Naive thymus-derived CD8-positive, alpha-beta T cell (primary cell): ENCODE measurements at places on chromosomes 12 and 14.

DNA sequence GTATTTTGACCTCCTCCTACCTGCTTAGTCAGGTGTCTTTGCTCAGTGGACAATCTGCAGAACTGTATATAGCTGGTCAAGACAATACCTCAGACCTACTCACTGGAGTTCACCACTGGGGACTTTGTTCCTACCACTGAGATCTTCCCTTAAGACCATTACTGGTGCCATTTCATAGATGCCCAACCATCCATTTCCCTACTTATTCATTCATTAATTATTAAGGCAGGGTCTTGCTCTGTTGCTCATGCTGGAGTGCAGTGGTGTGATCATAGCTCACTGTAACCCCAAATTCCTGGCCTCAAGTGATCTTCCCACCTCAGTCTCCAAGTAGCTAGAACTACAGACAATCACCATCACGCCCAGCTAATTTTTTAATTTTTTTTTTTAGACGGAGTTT, 22.8 kb upstream of the CRADD start:
- DNase-seq = no peak

GRCh38 chr12:108939594-108939993, 59.7 kb downstream of the DAO start:
- DNase-seq = no peak

DNA sequence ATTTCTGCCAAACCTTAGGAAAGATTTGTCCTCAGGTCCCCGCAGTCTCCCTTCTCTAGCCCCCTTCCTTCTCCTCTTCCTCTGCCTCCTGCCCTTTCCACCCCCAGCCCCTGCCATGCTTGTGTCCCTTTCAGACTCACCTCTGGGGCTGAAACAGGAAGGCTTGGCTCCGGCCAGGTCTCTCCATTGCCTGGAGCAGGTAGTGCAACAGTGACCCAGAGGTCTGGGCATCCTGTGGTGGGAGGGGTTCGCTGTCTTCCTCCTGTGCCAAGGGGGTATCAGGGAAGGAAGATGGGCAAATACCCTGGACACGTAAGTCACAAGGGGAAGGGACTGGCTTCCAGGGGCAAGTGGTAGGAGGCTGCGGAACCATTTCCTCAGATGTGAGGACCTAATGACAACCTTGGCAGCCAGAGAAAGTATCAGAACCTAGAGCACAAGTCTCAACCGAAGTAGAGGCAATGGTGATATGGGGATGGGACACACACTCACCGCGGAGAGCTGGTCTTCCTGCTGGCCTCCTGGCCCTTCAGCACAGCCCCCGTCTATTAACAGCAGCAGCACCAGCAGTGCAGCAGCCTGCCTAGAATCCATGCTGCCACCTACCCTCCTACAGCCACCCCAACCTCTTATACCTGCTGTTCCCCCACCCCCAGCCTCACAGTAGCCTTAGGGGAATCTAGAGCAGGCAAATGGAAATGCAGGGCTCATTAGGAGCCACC, at the start of gene NPFF:
TSS of gene NPFF (minus strand) at position 604 of the 722 bp plus-strand sequence. CDS start at position 594, 10 bp downstream.
- DNase-seq = no peak

DNA sequence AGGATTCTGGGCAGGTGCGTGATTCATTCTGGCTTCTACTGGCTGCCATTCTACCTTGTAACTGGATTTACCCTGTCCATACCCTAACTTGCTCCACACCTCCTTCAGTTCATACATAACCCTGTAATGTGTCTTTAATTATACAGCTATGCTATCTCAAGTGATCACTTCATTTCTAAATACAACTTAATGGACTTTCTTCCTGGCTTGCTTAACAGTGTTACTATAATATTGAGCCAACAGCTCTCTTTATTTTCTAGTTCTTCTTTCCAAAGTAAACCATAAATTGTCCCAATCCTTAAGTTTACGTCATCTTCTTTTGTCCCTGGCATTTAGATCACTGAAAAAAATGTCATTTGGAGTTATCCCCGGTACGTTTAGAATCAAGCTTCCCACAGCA, 75.9 kb upstream of the KCNJ8 start:
- no peak for DNase-seq

GRCh38 chr12:58775396-58775795, 144.9 kb downstream of the LRIG3 start:
- DNase-seq = no peak

DNA sequence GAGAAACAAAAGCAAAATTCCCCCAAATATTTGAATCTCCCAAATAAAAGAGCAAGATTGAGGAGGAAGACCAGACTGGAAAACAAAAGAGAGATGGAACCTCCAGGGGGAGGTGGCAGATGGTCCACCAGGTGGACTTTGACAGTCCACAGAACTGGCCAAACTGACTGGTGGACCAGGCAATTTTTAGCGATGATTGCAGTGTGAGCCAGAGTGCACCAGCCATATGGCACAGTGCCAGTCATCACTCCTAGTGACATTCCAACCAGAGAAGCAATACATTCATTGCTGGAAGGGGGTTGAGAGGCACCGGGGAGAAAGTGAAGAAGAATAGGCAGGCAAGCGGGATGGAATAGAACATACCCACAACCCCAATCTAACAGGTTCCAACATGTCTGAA, 182.9 kb downstream of the EXOC5 start:
- no peak for DNase-seq

DNA sequence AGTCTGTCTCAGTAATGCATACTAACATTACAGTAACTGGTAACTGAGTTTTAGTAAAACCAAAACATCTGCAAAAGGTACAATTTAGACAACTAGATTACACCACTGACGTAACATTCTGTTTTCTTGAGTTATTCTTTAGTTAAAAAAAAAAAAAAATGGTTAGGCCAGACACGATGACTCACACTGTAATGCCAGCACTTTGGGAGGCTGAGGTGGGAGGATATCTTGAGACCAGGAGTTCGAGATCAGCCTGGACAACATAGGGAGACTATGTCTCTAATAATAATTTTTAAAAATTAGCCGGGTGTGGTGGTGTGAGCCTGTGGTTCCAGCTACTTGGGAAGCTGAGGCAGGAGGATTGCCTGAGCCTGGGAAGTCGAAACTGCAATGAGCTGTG, 34.1 kb downstream of the AP5M1 start:
- DNase-seq = no peak

- DNase-seq = peak; percentile 11
Measured at GRCh38 chr14:74941676-74942097, 13.7 kb downstream of the PGF start.

DNA sequence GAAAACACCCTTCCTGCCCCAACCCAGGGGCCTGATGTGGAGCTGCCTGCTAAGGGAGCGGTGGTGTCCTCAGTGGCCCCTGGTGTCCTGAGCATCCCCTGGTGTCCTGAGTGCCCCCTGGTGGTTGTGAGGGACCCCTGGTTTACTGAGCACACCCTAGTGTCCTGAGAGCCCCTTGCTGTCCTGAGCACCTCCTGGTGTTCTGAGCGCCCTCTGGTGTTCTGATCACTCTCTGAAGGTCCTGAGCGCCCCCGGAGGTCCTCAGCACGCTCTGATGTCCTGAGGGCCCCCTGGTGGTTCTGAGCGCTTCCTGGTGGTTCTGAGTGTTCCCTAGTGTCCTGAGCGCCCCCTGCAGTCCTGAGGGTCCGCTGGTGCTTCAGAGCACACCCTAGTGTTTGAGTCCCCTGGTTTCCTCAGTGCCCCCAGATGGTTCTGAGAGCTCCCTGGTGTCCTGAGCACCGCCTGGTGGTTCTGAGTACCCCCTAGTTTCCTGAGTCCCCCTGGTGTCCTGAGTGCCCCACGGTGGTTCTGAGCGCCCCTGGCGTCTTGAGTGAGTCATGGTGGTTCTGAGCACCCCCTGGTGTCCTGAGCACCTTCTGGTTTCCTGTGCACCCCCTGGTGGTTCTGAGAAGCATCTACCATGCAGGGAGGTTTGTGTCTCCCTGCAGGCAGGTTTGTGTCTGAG, 1004.2 kb downstream of the TMEM121 start:
- peak; percentile 42 for DNase-seq

DNA sequence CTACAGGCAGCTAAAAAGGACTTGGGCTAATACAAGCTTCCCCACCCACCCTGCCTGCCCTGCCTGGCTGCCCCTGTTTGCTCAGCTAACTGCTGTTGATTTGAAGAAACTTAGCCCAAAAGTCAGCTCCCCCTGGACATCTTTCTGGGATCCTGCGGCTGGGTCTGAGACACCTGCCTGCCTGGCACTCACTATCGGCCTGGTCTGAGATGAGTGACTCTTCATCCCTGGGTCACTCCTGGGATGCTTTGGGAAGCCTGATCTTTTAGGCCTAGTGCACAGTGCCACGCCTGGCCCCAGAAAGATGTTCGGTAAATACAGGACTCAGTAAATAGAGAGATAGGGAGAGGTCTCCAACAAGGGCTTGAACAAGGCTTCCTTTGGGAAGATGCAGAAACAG, 211.3 kb upstream of the DIO3 start:
- no peak for DNase-seq

DNA sequence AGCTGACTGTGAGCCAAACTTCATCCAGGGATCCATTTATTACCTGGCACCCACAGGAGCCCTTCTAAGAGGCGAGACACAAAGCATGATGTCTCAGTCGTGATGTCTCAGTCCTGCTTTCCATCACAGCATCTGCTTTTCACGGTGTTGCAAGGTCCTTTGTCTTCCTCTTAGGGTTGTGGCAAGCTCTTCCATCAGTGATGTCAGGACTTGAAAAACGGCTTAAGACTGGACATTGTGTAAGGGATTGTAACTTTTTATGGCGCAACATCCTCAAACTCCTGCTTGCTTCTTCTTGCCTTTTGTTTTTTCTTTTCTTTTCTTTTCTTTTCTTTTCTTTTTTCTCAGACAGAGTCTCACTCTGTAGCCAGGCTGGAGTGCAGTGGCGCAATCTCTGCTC, 586.5 kb upstream of the TMEM132C start:
- DNase-seq = no peak

GRCh38 chr12:51678086-51678724, 87.2 kb downstream of the SCN8A start:
- DNase-seq = peak; percentile 2

GRCh38 chr12:47899466-47899865, 5.3 kb downstream of the VDR start:
- DNase-seq = no peak

- no peak for DNase-seq
Measured at GRCh38 chr14:87656315-87656714, 336.7 kb downstream of the GALC start.

DNA sequence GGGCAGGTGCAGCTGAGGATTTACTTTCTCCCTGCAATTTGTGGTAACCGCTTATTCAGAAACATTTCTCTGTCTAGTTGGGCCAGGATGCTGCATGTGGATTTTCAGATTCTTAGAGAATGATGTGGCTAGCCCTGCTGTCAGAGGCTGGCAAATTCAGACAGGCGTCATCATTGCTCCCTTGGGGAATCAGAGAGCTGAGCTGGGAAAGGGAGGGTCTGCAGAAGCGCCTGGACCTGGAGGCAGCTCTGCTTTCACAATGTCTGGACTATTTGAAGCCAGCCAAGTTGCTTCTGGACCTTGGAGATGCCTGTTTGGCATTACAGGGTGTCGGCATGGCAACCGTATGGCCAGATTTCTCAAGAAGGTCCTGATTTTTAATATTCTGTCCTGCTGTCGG, 3.4 kb downstream of the GALNT16 start:
- no peak for DNase-seq

GRCh38 chr14:30553311-30553989, 5.5 kb upstream of the G2E3 start:
- DNase-seq = no peak

DNA sequence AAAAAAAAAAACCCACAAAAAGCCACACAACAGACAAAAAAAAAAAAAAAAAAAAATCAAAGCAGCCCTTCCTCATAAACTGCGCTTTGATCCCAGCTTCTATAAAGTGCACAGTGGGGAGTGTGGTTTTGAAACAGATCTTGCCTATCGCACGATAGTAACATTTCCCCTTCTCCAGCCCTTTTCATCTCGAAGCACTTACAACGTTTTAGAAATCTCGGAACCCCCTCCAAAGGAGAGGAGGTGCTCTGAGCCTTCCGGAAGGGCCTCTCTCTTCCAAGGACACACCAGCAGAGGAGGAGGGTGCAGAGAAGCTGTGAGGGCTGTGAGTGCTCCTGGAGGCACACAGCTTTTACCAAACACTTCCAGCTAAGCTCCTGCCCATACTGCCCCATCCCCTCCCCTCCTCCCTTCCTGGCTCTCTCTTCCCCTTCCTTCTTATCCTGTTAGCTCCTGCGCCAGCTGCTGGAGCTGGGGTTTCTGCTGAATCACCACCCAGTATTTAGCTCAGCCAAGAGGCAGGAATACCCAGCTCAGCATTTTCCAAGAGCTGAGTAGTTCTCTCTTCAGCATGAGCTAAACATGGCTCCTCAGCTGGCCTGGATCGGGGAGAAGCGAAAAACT, 28.4 kb downstream of the SLC7A8 start:
- no peak for DNase-seq

GRCh38 chr12:49130151-49131050, 794 bp downstream of the TUBA1B start:
- DNase-seq = peak; percentile 91

DNA sequence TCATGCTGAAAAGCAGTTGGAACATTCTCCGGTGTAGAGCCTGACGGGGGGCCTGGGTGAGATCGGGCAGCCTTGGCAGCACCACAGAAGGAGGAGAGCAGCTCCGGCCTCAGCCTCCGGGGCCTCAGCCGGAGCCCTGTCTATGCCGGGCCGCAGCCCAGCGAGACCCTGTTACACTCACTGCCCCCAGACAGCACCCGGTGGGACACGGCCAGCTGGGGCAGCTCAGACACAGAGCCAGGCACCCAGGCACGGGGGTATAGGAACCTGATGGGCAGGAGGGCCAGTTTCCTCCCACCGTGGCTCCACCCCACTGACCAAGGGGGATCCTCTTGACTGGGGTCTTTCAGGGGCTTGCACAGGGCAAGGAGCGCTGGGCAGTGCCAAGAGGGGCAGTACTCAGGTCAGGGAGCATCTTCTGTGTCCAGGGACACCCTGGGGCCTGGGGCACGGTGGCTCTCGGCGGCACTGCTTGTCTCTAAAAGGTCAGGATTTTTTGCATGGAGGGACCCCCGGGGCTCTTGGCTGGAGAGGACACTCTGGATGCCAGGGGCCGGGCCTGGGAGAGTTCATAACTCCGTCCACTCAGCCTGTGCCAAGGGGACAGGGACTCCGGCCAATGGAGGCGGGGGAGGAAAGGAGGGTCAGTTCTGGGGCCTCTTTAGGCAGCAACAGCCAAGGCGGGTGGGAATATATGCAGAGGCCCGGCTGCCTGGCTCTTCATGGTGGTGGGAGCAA, 9.4 kb downstream of the INF2 start:
- no peak for DNase-seq

- no peak for DNase-seq
Measured at GRCh38 chr12:124796303-124796960, 67.2 kb downstream of the SCARB1 start.

- no peak for DNase-seq
Measured at GRCh38 chr14:22520796-22521195, 68.2 kb downstream of the DAD1 start.

GRCh38 chr12:106032623-106032925, 106.2 kb downstream of the NUAK1 start:
- no peak for DNase-seq

GRCh38 chr12:94289461-94290312, 141.3 kb downstream of the PLXNC1 start:
- no peak for DNase-seq

GRCh38 chr14:51845811-51846210, 14.6 kb upstream of the GNG2 start:
- DNase-seq = no peak

GRCh38 chr12:40874868-40875267, 182.6 kb downstream of the CNTN1 start:
- DNase-seq = no peak
